Stimulated activated CD4-positive, alpha-beta T cell treated with anti-CD3 and anti-CD28 coated beads, Interleukin-4, amount 100 ng/mL, for 4 hours (primary cell): ENCODE measurements at places on chromosomes 1 and 21.

DNA sequence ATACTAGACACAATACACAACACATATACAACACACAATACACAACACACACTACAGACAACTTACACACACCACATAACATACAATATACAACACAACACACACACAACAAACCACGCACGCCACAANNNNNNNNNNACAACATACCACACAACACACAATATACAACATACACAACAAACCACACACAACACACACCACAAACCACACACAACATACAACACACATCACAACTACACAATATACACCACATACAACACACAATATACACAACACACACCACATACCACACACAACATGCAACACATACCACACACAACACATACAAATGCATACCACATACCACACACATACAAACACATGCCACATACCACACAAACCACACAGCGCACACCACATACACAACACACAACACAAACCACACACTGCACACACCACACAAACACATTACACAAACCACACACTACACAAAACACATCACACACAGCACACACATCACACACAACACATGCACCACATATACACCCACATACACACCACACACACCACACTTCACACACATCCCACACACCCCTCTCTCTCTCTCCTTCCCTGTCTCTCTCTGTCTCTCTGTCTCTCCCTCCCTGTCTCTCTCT, 108.3 kb downstream of the ETS2 start:
- DNase-seq, result no peak

DNA sequence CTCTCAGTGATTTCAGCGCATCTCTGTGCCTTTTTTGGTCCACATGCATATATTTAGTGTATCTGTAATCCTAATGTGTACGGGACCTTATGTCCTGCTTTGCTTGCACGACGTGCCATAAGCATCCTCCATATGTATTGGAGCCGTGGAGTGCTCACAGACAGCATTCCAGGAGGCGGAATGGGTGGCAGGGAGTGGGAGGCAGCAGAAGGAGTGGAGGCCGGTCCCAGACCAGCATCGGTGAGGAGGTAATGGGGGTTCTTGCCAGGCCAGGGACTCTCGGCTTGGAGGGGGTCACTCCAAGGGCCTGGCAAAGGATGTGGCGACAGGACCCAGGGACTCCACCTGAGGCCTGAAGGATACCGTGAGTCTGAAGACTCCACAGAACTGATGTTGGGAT, 185.0 kb downstream of the CAMTA1 start:
- DNase-seq, result no peak

DNA sequence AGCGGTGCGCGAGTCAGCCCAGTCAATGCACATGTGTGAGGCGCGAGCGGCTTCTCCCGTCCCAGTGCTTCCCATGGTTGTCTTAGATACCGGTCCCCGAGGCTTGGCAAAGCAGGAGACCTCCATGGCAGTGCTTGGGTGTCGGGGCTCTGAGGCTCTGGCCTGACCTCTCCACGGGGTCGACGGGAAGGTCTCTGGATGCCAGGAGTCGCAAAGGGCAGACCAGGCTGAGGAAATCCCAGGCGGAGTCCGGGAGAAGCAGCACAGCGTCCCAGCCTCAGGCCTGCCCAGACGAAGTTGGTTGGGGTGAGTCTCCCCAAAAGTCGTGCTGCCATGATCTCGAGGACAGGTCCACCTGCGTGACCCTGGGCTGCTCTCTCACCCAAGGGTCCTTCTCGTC, 3881.6 kb downstream of the SRGAP2C start:
- no peak for DNase-seq

- DNase-seq, result no peak
Observed at GRCh38 chr1:204744107-204744779, 58.7 kb upstream of the LRRN2 start.

GRCh38 chr1:231872461-231872910, 245.9 kb downstream of the DISC1 start:
- no peak for DNase-seq

DNA sequence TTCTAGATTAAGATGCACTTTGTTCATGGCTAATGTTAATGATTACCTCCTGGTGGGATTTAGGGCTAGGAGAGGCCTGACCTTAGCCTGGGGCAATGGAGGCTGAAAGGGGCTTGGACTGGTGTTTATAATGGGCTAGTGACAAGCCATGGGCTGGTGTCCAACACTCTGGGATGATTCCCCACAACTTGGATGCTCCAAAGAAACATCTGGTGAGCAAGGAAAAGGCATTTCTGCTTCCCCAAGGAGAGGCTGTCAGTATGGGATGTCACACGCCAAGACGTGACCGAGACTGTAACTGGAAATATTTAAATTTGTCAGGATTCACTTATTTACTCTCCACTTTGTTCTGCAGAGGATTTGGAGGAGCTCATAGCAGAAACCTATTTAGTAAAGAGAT, 45.2 kb downstream of the PTPRU start:
- DNase-seq, result no peak

DNA sequence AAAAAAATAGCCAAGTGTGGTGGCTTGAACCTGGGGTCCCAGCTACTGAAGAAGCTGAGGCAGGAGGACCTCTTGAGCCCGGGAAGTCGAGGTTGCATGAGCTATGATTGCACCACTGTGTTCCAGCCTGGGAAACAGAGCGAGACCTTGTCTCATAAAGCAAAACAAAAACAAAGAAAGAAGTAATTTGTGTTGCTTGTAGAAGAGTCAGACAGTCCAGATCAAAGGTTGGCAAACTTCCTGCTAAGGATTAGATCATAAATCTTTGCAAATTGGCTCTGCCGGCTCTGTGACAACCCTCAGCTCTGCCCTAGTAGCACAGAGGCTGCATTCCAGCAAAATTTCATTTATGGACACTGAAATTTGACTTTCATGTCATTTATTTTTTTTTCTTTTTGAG, 19.0 kb upstream of the MFN2 start:
- DNase-seq, result no peak

DNA sequence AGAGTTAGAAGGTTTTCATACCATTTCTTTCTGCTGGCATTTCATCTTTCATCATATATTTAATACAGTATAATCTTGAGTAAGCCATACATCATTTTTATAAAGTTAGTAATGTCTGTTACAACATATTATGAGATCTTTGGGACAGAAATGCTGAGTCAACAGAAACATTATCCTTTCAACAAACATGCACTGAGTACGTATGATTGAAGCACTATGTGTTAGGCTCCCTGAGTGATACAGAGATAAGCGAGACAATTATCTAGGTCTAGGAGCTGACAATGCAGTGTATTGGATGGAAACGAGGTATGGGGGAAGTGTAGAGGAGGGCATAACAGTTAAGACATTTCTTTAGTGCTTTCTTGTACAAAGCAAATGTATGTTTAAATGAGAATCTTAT, 19.7 kb upstream of the GPR52 start:
- no peak for DNase-seq

GRCh38 chr1:92486251-92487077, at the start of gene GFI1:
GFI1 (minus strand) TSS chr1:92486925; CDS start chr1:92483487, 3,438 bp downstream.
- DNase-seq, result peak; percentile 71
